ENCODE measurements at places on chromosomes 12 and 14.
A peak's percentile ranks its signal among the peaks of the same experiment; 100 is the strongest.

DNA sequence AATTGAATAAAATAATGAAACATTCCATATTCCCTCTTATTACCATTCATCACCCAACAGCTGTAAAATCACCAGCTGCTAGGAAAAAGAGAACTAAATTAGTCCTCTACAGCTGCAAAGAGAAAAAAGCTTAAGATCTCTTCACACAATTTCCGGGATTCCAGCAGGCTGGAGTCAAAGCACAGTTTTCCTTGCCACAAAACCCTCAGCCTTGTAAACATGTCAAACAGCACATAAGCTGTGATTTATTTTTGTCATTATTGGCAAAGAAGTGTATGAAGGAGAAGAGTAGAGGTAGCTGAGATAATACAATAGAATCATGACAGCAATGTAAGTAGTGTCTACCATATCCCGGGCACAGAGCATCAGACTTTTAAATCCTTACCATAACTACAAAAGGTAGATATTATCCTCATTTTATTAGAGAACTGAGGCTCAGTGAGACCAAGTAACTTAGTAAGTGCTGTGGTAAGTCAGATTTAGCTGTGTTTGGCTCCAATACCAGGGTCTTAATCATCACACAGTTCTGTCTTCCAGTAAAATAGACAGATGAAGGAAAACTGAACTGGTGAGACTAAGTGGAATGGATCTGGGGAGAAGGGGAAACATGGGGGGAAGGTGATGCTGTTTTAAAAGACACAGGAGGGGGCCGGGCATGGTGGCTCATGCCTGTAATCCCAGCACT is 57.3 kb downstream of the NTN4 start:
- no peak for DNase-seq

DNA sequence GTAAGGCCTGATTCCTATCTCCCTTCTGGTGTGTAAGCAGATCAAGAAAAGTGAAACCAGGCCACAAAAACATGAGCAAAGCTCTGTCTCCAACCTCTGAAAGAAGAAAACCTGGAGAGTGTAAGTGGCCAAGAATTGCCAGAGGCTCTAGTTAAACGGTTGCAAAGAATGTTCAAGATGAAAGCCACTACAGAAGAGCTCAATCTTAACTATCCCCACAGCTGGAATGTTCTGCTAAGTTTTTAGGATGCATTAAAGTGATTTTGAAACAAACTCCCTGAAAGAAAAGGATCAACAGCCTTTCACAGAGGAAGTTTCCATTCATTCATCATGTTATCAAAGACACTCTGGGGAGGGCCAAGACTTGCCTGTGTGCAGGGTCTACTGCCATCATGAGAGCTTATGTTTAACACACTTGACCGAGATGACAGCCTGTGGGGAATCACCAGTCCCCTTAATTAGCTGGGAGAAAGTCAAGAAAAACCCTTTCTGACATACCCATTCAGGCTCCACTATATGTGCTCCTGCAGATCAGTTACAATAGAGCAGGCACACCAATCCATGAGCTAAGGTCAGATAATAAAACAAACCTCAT is 128.0 kb upstream of the OVCH1 start:
- DNase-seq = peak; percentile 32

DNA sequence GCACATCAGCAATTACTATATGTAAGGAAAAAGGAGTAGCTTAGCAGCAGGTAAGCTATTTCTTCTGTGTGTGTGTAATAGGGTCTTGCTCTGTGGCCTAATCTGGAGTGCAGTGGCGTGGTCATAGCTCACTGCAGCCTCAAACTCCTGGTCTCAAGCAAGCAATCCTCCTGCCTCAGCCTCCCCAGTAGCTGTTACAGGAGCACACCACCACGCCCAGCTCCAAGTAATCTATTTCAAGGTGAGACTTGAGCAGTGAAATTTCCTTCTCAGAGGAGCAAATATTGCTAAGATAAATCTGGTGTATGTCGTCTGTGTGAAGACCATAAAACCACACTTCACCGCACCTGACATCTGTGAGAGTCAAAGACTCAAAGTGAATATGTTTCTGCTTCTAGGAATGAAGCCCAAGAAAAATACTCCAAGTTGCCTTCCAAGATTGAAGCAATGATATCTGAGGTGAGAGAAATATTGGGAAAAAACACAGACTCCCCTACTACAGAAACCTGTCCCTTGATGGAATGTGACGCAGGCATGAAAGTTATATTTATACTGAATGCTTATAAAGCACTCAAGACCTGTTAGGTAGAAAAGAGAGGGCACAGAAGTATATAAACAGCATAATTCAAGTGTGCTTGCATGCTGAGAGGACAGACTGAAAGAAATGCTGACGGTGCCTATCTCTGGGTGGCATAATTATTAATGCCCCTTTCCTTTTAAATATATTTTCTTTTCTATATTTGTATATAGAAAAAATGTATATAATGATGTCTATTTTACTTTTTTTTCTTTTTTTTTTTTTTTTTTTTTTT is 2.5 kb upstream of the SELPLG start:
- no peak for DNase-seq

DNA sequence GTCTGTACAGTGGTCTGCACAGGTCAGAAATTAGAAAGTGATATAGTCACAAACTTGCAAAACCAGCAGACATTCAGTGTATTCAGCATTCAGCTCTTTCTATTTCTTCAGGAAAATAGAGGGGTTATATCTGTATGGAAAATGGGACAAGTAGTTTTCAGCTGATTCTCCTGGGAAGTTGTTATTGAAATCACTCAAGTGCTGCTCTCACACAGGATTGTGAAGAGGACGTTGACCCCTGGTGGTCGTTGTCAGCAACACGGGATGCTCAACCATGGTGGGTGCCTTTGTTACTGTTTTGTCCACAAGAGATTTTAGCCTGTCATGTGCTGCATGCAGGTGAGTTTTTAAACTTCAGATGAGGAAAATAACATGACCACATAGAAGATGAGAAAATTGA is 981.8 kb downstream of the TMEM121 start:
- DNase-seq = no peak

DNA sequence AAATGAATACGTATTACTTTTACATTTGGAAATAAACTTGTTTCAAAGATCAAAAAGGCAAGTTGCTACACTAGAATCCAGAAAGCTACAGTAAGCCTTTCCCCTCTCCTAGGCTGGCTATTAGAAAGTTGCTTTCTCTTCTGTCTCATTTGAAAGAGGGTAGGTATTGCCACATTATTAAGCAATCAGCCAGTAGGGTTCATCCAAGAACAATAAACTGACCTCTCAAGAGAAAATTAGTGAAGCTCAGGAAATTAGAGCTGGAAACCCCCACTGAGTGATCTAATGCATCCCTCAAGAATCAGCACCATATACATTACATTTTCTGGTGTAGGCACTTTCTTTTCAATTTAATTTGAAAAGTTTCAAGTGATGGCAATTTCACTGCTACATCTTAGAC is 4.5 kb upstream of the TMEM233 start:
- peak; percentile 18 for DNase-seq

GRCh38 chr12:98519257-98519907 is 4.0 kb downstream of the TMPO start:
- no peak for DNase-seq

DNA sequence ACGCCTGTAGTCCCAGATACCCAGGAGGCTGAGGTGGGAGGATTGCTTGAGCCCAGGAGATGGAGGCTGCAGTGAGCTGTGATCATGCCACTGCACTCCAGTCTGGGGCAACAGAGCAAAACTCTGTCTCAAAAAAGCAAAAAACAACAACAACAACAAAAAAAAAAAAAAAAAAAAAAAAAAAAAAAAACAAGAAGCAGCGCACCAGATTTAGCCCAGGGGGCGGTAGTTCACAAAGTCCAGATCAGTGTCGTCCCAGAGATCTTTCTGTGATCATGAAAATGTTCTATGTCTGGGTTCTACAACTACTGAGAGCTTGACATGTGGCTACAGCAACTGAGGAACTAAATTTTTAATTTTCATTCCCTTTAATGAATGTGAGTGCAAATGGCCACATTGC is 27.4 kb downstream of the OAS2 start:
- peak; percentile 1 for DNase-seq

DNA sequence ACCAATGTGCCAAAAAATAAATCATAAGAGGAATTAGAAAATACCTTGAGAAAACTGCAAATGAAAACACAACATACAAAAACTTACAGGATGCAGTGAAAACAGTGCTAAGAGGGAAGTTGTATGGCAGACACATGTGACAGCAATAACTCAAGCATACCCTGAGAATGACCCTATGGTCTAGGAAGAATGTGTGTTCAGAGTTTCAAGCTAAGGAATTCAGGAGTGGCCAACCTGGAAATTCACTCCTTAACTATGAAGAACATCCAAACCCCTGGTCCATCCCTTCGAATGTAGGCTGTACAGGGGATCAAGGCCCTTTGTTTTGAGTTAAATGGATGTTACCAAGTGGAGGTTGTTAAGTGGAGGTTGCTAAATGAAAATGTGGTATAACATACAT is 16.7 kb upstream of the TTC9 start:
- no peak for DNase-seq

All from adipocyte (in vitro differentiated cells).